ENCODE measurements at places on chromosomes 5 and 9.

- no peak overlapping the region for H3K4me3 ChIP-seq
- no peaks in the 10 kb centered on the region for H3K27me3 ChIP-seq
- no peak overlapping the region for H3K27ac ChIP-seq
- H3K36me3 ChIP-seq, result no peaks in the 10 kb centered on the region
Observed at GRCh38 chr5:38029397-38030065, 189.7 kb upstream of the GDNF start.

DNA sequence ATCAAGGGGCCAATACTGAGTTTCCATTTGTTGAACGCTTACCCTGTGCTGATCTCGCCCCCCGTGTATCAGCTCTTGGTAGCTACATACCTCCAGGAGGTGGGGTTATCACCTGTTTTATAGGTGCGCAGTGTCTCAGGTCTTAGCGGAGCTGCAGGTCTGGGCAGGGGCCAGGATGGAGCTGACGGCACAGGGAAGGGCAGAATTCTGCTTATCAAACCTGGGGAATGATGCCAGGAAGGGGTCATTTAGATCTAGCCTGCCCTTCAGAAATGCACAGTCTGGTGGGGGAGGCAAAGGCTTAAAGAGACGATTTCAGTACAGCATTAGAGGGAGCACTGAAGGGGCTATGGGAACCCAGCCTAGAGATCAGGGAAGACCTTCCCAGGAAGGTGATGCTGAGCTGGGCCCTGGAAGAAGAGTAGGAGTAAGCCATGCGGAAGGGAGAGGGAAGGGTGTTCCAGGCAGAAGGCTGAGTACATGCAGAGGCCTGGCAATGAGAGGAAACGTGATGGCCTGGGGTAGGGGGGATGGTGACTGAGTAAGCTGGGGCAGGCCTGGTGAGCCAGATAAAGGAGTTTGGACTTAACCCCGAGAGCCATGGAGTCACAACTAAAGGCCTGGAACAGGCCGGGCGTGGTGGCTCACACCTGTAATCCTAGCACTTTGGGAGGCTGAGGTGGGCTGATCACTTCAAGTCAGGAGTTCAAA is 31.5 kb downstream of the OLFML2A start:
- no peaks in the 10 kb centered on the region for H3K27me3 ChIP-seq
- H3K27ac ChIP-seq, result no peak overlapping the region
- DNase-seq, result no peak
- H3K4me3 ChIP-seq, result no peak overlapping the region
- H3K36me3 ChIP-seq, result no peaks in the 10 kb centered on the region
- H3K4me1 ChIP-seq, result peaks cover 10% of the 10 kb centered on the region

DNA sequence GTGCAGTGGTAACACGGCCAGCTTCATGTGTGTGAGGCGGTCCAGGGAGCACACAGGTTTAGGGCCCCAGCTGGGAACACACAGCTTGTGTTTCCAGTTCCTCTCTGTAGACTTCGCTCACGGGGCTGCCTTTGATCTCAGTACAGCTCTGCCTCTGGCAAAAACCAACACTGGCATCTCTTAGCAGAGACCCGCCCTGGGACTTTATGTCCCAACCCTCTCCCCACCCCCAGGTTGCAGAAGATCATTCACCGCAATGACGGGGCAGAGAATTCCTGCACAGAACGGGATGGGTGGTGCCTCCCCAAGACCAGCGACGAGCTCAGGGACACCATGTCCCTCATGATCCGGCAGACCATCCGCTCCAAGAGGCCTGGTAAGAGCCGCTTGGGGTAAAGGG is 5.2 kb upstream of the CEL start:
- no peaks in the 10 kb centered on the region for H3K27me3 ChIP-seq
- H3K27ac ChIP-seq, result no peak overlapping the region
- H3K36me3 ChIP-seq, result no peaks in the 10 kb centered on the region
- no peaks in the 10 kb centered on the region for H3K4me1 ChIP-seq
- DNase-seq, result no peak
- no peak overlapping the region for H3K4me3 ChIP-seq

DNA sequence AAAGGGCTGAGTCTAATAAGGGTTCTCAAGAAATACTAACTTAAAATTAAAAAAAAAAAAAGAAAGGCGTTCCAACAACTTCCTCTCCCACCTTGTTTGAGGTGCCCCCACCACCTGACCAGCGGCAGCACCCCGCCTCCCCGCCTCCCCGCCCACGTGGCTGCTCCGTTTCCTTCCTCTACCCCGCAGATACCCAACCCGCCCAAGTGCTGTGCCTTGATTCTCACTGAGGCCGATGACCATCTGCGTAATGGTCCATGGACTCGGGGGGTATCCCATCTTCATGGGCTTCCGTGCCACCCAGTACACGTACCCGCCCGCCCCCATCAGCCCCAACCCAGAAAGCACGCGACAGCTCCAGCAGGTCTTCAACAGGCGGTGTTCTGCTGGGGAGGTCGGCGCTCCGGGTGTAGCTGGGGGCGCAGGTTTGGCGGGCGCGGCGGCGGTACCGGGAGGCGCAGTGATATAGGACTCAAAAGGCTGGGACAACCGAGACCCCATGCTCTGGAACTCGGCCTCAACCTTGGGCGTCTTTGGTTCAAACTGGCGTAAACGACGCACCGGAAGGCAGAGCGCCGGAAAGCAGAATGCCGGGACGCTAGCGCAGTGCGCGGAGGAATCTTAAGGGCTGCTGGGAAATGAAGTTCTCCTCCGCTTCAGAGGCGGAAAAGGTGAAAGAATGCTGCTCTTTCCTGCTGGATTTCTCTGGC is at the start of gene DMAC1:
Gene DMAC1, minus strand, starts transcription at position 545 of the 710 bp plus-strand sequence. Its CDS starts 44 bp downstream, at position 501.
- no peaks in the 10 kb centered on the region for H3K36me3 ChIP-seq
- H3K27me3 ChIP-seq, result no peaks in the 10 kb centered on the region
- peak within 1 kb of the TSS; percentile 72 for H3K27ac ChIP-seq
- peak; percentile 43 for DNase-seq
- H3K4me3 ChIP-seq, result peak within 1 kb of the TSS; percentile 77

GRCh38 chr9:137296670-137297664 is 5.1 kb downstream of the NRARP start:
- H3K27me3 ChIP-seq, result peaks cover 47% of the 10 kb centered on the region
- H3K36me3 ChIP-seq, result no peaks in the 10 kb centered on the region
- no peak for DNase-seq
- peak overlapping the region; percentile 77 for H3K27ac ChIP-seq

DNA sequence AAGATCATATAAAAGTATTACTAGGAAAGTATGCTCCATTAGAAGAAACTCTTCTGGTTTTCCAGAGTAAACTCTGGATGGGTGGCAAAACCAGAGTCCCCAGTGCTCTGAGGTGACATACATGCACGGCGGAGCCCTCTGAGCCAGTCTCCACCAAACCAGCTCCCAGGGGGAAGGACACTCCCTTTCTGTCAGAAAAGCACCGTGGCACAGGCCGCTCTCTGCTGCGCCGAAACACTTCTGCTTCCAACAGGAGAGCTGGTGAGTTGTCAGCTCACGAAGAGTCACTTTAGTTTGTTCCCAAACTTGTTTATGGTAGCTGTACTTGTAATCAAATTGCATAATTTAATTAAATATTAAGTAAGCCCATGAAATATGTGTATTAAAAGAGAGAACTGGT is 184.6 kb downstream of the CDK5RAP2 start:
- no peaks in the 10 kb centered on the region for H3K36me3 ChIP-seq
- H3K27me3 ChIP-seq, result no peaks in the 10 kb centered on the region
- H3K27ac ChIP-seq, result no peak overlapping the region
- DNase-seq, result no peak
- H3K4me1 ChIP-seq, result no peaks in the 10 kb centered on the region
- no peak overlapping the region for H3K4me3 ChIP-seq

DNA sequence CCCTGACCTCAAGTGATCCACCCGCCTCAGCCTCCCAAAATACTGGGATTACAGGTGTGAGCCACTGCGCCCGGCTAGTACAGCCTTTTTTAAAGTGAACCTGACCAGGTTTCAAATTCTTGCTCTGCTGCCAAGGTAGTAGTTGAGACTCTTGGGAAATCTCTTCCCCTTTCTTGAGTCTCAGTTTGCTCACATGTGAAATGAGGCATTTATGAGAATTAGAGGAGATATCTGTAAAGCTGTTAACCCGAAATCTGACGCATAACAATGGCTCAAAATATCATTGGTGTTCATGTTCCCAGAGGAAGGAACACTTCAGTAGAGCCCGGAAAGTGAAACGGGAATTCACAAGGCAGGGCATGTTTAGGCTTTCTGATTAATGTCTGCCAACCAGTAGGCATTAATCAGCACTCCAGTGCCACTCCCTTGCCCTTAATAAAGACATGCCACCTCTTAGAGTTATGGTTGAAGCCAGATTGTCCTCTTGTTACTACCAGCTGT is 1.5 kb downstream of the ARPC5L start:
- no peaks in the 10 kb centered on the region for H3K36me3 ChIP-seq
- no peak overlapping the region for H3K4me3 ChIP-seq
- peak overlapping the region; percentile 56 for H3K27ac ChIP-seq
- DNase-seq, result no peak

- H3K27ac ChIP-seq, result no peak overlapping the region
- no peak overlapping the region for H3K4me3 ChIP-seq
- H3K27me3 ChIP-seq, result no peaks in the 10 kb centered on the region
- no peak for DNase-seq
Observed at GRCh38 chr5:101721543-101721942, 574.5 kb downstream of the SLCO4C1 start.

- H3K36me3 ChIP-seq, result no peaks in the 10 kb centered on the region
- no peak for DNase-seq
- H3K4me1 ChIP-seq, result no peaks in the 10 kb centered on the region
- H3K27me3 ChIP-seq, result no peaks in the 10 kb centered on the region
- H3K27ac ChIP-seq, result no peak overlapping the region
- H3K4me3 ChIP-seq, result no peak overlapping the region
Observed at GRCh38 chr9:133837627-133838597, 99.8 kb upstream of the SARDH start.

DNA sequence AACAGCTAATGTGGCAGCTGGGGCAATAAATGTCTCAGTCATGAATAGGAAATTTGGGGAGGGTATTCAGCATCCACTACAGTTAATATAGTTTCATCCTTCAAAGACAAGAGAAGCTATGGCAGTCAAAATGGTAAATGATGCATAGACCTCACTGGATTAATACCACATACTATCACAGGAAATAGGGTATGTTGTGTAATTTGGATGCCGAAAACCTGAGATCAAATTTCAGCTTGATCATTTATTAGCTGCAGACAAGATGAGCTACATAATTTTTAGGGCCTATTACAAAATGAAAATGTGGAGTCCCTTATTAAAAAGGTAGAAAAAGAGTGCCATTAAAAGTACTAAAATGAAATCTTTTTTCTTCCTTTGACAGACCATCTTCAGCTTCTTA is 112.6 kb upstream of the MTAP start:
- H3K27me3 ChIP-seq, result no peaks in the 10 kb centered on the region
- H3K4me3 ChIP-seq, result no peak overlapping the region
- no peak for DNase-seq
- no peak overlapping the region for H3K27ac ChIP-seq
- H3K36me3 ChIP-seq, result no peaks in the 10 kb centered on the region
- no peaks in the 10 kb centered on the region for H3K4me1 ChIP-seq

GRCh38 chr5:1667648-1668140 is 131.9 kb downstream of the MRPL36 start:
- H3K4me3 ChIP-seq, result peak overlapping the region; percentile 20
- H3K36me3 ChIP-seq, result no peaks in the 10 kb centered on the region
- no peaks in the 10 kb centered on the region for H3K27me3 ChIP-seq
- H3K27ac ChIP-seq, result no peak overlapping the region
- peaks cover 5% of the 10 kb centered on the region for H3K4me1 ChIP-seq

DNA sequence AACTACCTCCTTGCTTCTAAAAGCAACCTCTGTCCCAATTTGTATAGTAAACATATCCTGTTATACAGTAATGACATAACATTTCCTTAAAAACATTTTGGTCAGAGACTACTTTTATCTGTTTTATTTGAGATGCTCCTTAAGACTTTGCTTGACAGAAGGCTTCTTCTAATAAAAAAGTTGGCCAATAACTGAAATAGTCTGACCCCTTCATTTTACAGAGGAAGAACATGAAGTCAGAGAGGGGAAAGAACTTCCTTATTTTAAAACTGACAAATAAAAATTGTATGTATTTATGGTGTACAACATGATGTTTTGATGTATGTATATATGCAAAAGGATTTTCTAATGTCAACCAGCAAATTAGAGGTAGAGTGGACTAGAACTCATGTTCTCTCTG is 35.8 kb upstream of the SPARC start:
- H3K4me3 ChIP-seq, result no peak overlapping the region
- no peaks in the 10 kb centered on the region for H3K27me3 ChIP-seq
- no peak overlapping the region for H3K27ac ChIP-seq
- H3K36me3 ChIP-seq, result no peaks in the 10 kb centered on the region
- H3K4me1 ChIP-seq, result no peaks in the 10 kb centered on the region

DNA sequence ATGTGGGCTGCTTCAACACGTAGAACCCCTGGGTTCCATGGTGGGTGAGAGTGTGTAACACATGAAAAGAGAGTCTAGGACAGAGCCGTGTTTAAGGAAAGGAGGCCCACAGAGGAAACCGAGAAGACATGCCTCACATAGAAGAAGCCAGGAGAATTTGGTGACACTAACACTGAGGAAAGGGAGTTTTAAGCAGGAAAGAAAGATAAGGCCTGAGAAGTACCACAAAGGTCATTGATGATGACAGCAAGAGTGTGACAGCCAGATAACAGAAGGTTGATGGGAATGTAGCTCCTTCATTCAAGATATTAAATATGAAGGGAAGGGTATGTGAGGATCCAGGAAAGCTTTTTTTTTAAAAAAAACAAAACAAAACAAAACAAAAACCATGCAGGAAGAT is 72.4 kb upstream of the SPRY4 start:
- H3K4me1 ChIP-seq, result no peaks in the 10 kb centered on the region
- no peak overlapping the region for H3K4me3 ChIP-seq
- H3K27me3 ChIP-seq, result no peaks in the 10 kb centered on the region
- no peaks in the 10 kb centered on the region for H3K36me3 ChIP-seq
- H3K27ac ChIP-seq, result no peak overlapping the region

- no peak overlapping the region for H3K4me3 ChIP-seq
- H3K4me1 ChIP-seq, result no peaks in the 10 kb centered on the region
- H3K27ac ChIP-seq, result no peak overlapping the region
- H3K27me3 ChIP-seq, result no peaks in the 10 kb centered on the region
Observed at GRCh38 chr5:8517456-8517855, 648.5 kb downstream of the MTRR start.

DNA sequence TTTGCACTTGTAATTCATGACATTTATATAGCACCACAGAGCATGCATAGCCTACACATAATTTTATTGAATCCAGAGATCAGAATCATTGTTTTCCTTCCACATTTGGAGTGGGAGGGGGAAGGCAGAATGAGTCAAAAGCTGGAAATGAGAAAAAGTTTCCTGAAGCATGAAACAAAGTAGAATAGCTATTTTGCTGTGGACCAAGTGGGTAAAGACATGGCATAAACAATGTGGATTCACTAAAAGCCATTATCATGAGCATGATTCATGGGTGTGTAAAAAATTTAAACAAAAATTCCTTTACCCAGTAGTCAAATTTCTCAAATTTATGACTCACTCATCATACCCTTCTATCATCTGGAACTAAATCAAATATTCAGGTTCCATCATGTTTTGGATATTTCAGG is 97.9 kb downstream of the YIPF5 start:
- no peaks in the 10 kb centered on the region for H3K4me1 ChIP-seq
- H3K27ac ChIP-seq, result no peak overlapping the region
- no peaks in the 10 kb centered on the region for H3K27me3 ChIP-seq
- no peak overlapping the region for H3K4me3 ChIP-seq

GRCh38 chr5:142301540-142301939 is 23.3 kb downstream of the SPRY4 start:
- no peaks in the 10 kb centered on the region for H3K27me3 ChIP-seq
- DNase-seq, result no peak

GRCh38 chr9:70816316-70816715 is 305.1 kb downstream of the TRPM3 start:
- H3K4me3 ChIP-seq, result no peak overlapping the region
- H3K27ac ChIP-seq, result no peak overlapping the region
- H3K36me3 ChIP-seq, result no peaks in the 10 kb centered on the region
- H3K27me3 ChIP-seq, result no peaks in the 10 kb centered on the region
- H3K4me1 ChIP-seq, result no peaks in the 10 kb centered on the region
- no peak for DNase-seq

GRCh38 chr5:136035837-136036236 is 7.0 kb downstream of the TGFBI start:
- peak; percentile 10 for DNase-seq
- no peaks in the 10 kb centered on the region for H3K27me3 ChIP-seq
- no peaks in the 10 kb centered on the region for H3K36me3 ChIP-seq
- H3K27ac ChIP-seq, result no peak overlapping the region
